ENCODE measurements at places on chromosomes 12 and 14. TPM values are rescaled to one million over a fixed set of nuclear protein-coding genes. Genes with fewer than 3 reads are reported as not detected.

The TTC7B gene
- 20.3 TPM for total RNA-seq

DNA sequence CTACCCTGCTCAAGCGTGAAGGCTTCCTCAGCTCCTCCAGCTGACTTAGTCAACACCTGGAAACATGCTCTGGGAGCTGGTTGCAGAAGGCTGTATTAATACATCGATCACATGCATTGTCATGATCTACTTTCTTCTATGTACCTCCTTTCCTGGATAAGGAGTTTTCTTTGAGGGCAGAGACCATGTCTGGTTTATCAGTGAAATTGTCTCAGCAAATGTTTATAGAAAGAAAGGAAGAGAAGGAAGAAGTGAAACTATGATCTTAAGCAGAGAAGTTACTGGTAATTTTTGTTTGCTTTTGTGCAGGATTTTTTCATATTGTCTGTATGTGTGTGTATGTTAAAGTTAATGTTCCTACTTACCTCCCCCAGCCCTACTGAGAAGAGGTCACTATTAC lies 4.5 kb downstream of the DYRK4 start:
- no peak for DNase-seq

DNA sequence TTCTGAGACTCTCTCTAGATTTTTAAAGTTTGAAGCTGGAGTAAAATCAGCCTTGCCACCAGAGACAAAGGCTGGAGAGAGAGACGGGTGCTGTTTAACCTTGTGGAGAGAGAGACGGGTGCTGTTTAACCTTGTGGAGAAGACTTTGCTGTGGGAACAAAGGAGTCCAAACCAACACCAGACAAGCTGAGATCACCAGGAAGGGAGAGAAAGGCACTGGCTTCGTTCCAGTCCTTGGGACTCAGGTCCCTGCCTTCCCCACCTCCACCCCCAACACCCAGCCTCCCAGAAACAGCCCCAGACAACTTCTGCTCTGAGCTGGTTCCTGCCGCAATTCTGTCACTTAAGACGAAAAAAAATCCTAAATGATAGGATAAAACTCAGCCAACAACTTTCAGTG lies 1389.3 kb downstream of the AACS start:
- DNase-seq = peak; percentile 21

The THAP2 gene
- 1.8 TPM for total RNA-seq

- no peak for DNase-seq
Observed at GRCh38 chr14:42011221-42011620, 404.5 kb downstream of the LRFN5 start.

The C12orf50 gene
- total RNA-seq = not detected

- peak; percentile 59 for DNase-seq
Observed at GRCh38 chr14:81324011-81324410, 76.1 kb downstream of the STON2 start.

The RTN1 gene
- 0.89 TPM for total RNA-seq

The OR4E2 gene
- total RNA-seq = not detected

The RPGRIP1 gene
- total RNA-seq = 0.29 TPM

- no peak for DNase-seq
Observed at GRCh38 chr12:90234472-90234871, 525.8 kb upstream of the ATP2B1 start.

GRCh38 chr14:37013078-37013477 lies 159.3 kb downstream of the SLC25A21 start:
- DNase-seq = no peak

Data from stomach (tissue), 19 donors.